Jurkat, Clone E6-1 (cell line): ENCODE measurements at places on chromosomes 6 and 20.
A peak's percentile ranks its signal among the peaks of the same experiment; 100 is the strongest.

DNA sequence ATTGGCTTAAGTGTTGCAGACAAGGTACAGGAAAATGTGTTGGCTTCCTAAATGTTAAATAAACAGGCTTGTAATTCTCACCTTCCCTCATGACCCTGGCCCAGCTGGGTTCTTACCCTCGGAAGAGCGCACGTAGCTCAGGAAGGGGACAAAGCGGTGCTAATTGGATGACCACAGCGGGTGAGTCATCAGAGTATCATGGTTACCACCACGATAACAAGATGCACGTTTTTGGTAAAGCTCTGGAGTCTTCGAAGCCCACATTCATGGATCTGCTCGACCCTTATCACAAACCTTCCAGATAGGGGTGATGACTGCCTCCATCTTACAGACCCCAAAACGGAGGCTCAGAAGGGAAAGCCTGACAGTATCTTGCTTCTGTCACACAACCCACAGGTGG, 32.8 kb downstream of the APCDD1L start:
- DNase-seq = no peak

- no peak for DNase-seq
These were observed 21.9 kb downstream of the ECT2L start for GRCh38 chr6:138817799-138818198.

- no peak for DNase-seq
These were observed 115.9 kb upstream of the FRMD1 start for GRCh38 chr6:168194732-168195567.

- no peak for DNase-seq
These were observed 25.7 kb downstream of the TPX2 start for GRCh38 chr20:31764641-31765305.

DNA sequence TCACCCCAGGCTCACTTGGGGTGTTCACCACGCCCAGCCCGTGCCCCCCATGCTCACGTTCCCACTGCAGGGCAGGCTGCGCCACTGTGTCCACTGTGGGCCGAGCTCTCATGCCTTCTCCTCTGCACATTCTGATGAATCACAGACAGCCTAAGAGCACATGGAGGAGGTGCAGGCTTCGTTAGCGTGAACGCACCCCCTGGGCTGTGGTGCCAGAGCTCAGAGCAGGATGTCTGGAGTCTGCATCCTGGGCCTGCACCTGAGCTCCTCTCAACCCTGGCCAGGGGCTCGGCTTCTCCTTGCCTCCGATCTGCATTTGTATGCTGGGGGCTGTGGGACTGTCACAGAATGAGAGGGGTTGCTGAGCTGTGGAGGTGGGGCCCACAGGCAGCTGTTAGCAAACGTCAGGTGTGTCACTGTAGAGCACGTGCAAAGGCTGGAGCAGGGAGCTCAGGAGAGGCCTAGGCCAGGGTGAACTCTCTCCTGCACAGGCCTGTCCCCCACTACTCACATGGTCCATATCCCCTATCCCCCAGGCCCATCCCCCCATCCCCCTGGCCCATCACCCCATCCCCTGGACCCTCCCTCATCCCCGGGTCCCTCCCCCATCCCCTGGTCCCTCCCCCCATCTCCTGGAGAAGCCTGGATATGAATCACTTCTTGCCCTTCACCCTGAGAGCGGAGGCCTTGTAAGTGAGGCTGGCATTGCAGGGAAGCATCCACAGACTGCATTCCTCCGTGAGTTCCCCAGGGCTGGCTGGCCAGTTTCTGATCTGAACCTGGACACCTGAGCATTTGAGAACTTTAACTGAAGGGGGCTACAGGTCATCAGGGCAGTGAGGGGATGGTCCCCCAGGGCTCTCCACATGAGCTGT, 309.5 kb downstream of the TAF4 start:
- DNase-seq = no peak

- DNase-seq = no peak
These were observed 9.2 kb downstream of the NRN1 start for GRCh38 chr6:5997420-5997987.

DNA sequence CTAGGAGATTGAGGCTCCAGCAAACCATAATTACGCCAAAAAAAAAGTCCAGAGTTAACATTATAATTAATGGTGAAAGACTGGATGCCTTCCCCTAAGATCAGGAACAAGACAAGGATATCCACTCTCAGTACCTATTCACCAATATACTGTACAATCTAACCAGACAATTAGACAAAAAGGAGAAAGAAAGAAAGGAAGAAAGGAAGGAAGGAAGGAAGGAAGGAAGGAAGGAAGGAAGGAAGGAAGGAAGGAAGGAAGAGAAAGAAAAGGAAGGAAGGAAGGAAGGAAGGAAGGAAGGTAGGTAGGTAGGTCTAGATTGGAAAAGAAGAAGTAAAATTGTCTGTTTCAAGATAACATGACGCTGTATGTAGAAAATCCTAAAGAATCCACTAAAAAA, 50.7 kb downstream of the TASP1 start:
- no peak for DNase-seq

- DNase-seq = peak; percentile 70
These were observed 2.2 kb upstream of the BFSP1 start for GRCh38 chr20:17533396-17533795.

GRCh38 chr6:134938896-134939295, 11.0 kb downstream of the ALDH8A1 start:
- no peak for DNase-seq

DNA sequence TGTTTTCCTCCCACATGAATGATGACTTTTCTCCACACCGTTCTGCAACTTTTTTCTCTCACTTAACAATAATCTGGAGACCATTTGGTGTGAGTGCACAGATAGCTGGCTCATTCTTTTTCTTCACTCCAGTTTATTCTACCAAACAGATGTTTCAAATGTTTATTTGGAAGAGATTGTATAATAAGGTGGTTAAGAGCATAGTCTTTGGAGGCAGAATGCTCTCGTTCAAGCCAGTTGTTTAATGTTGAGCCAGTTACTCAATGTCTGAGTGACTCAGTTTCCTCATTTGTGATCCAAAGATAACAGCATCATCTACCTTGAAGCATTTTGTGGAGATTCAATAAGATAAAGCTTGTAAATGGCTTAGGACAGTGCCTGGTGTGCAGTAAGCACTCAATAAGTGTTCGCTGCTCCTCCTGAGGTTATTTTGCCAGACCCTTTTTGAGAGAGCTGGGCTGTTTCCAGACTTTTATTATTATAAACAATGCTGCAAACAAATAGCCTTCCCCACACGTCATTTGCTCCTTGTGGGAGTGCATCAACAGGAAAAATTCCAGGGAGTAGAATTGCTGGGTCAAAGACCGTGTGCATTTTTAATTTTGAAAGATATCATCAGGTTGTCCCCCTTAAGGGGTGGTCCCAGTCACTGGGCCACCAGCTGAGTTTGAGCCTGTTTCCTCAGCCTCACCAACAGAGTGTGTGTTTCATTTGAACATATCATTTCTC, 70.6 kb downstream of the VEGFA start:
- DNase-seq = no peak

GRCh38 chr6:50889935-50890334, 71.3 kb downstream of the TFAP2B start:
- DNase-seq = no peak

- no peak for DNase-seq
These were observed 406.7 kb downstream of the LMBRD1 start for GRCh38 chr6:69390125-69390524.

- DNase-seq = no peak
These were observed 39.4 kb downstream of the RPRD1B start for GRCh38 chr20:38072898-38073297.

DNA sequence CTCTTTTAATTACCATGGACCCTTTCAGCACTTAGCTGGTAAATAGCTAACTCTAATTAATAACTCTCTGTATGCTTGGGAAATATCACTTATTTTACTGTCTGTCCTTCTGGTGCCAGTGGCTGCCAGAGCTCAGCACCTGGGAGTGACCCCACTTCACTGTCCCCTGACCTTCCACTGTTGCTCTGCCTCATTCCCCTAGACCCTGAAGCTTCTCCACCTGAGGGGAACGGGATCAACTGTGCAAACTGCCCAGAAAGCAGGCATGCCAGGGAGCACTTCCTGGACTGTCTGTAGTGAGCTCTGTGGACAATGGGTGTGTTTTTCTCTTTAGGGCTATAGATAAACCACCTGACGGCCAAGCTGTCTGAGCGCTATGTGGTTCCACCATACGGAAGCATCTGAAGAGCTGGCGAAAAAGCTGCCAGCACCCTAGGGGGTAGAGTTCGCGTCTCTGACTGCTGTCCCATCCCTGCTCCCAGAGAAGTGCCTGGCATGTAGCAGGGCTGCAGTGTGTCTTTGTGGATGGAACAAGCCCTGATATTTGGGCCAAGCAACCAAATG, 106.3 kb upstream of the FOXA2 start:
- no peak for DNase-seq

GRCh38 chr6:116500969-116501433, 10.4 kb upstream of the CALHM5 start:
- no peak for DNase-seq

DNA sequence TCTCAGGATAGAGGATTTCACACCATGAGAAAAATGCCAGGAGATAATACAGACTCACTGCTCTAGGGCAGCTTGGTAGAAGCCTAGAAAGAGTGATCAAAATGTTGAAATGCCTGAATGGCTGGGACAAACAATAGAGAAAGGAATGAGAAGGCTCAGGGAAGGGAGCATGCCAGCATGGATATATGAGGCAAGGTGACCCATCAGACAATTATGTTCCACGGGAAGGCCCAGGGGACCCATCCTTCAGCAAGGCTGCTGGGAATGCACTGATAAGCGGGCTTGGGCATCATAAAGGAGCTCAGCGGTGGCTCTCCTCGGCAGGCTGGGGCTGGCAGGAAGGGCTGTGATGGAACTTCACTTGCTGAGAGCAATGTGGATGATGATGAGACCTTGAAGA, 12.2 kb downstream of the HEBP2 start:
- no peak for DNase-seq

DNA sequence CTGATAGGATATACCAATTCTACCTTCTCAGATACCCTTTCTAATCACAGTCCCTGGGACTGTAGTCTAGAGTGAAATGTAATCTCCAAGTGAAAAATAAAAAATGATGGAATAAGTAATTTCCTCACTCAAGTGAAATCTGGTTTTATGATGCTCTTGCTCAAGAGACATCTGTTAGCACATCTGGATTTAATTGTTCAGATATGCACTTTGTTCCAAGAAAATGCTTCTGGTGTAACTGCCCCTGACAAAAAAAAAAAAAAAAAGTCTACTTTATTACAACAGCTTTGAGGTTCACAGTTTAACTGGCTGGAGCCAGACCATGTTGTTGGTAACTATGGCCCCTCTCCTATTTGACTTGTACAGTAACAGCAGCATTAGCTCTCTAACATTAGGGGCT, 251.8 kb downstream of the BTBD9 start:
- no peak for DNase-seq

GRCh38 chr20:38299963-38300362, 4.0 kb upstream of the BPI start:
- no peak for DNase-seq

DNA sequence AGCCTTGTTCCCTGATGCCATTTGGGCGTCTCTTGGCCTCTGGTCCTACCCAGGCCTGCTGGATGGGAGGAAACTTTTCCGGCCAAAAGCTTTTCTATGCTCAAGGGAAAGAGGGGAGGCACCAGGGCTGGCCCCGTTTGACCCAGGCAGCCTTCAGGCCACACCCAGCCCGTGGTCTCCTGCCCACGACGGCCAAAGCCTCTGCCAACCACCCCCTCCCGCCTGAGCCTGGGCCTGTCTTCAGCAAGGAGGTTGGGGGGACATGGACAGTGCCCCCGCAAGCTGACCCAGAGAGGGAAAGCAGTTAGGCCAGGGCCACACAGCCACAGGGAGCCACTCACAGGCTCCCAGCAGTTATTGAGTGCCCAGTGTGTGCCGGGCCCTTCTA, 49.5 kb downstream of the SRC start:
- no peak for DNase-seq

GRCh38 chr6:157013649-157014304, 236.6 kb downstream of the ARID1B start:
- DNase-seq = no peak

DNA sequence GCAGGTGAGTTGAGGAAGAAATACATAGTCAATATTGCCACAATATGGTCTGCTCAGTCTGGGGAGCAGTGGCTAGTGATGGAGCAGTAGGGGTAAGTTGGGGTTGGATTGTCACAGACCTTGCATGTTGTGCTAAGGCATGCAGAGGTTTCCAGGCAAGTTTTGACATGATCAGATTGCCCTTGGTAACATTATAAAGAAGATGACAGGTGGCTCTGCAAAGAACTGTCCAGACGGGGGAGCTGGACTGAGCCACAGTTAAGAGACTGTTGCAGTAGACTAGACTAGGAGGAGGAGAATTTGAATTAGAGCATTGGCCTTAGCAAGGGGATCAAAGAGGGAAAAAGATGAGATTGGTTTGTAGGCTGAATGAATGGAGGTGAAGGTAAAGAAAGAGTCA, 23.4 kb downstream of the ATRN start:
- no peak for DNase-seq
